Lung (tissue), 17 donors: ENCODE measurements at places on chromosomes 5 and 9. TPM values are rescaled to one million over a fixed set of nuclear protein-coding genes. Genes with fewer than 3 reads are reported as not detected.

Gene FBN2
- 0.76 TPM for polyA plus RNA-seq

Gene AGTPBP1
- polyA plus RNA-seq, result 10.6 TPM

Gene ABITRAM
- polyA plus RNA-seq, result 13.5 TPM

DNA sequence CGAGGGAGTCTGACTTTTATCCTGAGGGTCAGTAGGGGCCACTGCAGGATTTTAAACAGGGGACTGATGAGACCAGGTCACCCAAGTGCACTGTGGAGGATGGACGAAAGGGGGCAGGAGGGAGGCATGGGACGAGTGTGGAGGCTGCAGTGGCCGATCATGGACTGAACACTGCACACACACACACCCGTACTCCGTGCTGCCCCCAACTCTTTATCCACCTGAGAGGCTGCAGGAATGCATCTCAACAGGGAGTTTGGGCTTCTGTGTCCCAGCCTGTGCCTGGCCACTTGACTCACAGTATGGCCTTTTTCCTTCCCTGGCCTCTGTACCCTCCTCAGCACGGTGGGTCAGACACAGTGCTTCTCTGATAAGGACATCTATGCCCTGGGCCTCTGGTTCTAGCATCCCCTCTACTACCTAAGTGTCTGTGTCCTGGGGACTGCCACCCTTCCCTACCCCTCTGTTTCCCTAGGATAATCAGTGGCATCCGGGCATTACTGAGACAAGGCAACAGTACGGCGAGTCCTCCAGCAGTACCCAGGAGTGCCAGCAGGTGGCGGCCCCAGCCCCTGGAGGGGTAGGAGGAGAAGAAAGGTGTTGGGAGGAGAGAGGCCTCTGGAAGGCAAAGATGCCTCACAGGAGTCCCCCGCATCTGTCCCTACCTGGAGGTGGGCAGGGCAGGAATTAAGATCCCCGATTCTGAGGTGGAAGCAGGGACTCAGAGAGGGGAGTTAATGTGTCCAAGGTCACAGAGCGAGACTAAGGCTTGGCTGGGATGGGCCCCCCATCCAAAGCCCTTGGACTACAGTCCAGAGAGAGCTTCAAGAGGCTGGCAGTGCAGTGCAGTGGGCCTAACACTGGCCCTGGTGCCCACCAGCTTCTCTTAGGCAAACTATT lies 5.1 kb upstream of the CDX1 start:
- peaks cover 42% of the 10 kb centered on the region for H3K4me1 ChIP-seq
- no peak overlapping the region for H3K4me3 ChIP-seq
- H3K27me3 ChIP-seq, result no peaks in the 10 kb centered on the region
- H3K27ac ChIP-seq, result no peak overlapping the region
- peak; percentile 72 for DNase-seq
- H3K36me3 ChIP-seq, result no peaks in the 10 kb centered on the region

DNA sequence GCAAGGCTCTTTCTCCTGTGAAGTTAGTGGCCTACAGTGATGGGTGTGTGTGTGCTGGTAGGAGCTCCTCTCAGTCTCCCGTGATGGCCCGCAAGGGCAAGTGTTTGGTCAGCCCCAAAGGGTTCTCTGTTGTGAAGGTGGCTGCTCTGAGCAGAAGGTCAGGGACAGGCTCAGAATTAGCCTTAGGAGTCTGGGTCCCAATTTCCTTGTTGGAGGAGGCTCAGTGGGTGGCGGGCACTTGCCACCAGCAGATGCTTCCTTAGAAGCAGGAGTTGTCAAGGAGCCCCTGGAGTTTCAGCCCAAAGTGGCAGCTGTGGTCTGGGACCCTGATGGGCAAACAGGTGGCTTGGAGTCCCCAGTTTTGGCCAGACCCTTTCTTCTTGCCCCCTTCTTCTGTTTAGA lies 154.4 kb downstream of the MACROH2A1 start:
- H3K4me3 ChIP-seq, result no peak overlapping the region
- no peak overlapping the region for H3K27ac ChIP-seq
- H3K36me3 ChIP-seq, result no peaks in the 10 kb centered on the region
- no peaks in the 10 kb centered on the region for H3K4me1 ChIP-seq
